ENCODE measurements at places on chromosomes 5 and 9.

DNA sequence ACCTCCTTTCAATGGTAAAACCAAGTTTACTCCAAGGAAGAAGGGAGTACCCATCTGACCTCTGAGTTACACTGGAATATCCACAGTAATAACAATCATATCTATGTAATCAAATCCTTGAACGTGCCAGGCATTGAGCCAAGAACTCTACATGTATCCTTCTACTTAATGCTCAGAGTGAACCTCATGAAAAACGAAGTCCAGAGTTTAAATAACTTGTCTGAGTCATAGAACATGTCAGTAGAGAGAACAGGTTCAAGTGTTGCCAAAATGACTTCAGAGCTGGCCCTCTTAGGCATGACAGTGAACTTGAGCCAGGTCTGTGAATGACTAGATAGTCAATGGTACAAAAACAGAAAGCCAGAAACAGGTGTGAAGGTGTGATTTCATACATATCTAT is 164.1 kb upstream of the ZNF618 start:
- DNase-seq = no peak

- DNase-seq = no peak
Observed at GRCh38 chr5:132839426-132840301, 9.2 kb upstream of the SHROOM1 start.

DNA sequence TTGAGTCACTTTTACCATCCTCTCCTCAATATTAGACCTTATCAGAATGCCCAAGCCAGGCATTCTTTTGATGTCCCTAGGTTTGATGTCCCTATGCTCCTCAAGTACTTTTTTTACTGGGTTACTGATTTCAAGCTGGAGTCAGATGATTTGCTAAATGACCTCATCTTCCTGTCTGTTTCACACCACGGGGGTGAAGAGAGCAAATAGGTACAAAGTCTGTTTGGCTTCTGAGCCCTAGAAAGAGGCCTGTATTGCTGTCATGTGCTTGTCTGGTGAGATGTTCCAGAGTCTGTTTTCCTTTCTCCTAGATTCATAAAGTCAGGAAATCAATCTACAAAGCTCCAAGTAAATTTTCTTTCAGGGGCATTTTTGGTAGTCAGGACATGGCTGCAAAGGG is 12.7 kb upstream of the DAB2 start:
- no peak for DNase-seq

DNA sequence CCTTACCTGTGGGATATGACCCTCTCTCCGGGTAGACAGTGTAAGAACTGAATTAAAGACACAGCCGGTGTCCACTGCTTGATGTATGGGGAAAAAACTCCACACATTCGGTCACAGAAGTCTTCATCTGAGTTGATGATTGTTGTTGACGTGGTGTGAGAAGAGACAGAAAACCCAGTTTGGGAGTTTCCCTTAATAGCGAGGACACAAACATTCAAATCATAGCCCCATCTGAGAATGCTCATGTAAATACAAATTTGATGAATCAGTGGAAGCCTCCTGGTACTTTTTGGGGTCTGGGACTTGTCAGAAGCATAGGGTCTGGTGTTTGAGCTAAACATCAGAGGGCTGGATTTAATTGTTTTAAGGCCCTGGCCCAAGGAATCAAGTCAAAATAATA is 11.0 kb downstream of the HAVCR1 start:
- no peak for DNase-seq

GRCh38 chr5:160183075-160183474 is 46.2 kb upstream of the FABP6 start:
- no peak for DNase-seq

DNA sequence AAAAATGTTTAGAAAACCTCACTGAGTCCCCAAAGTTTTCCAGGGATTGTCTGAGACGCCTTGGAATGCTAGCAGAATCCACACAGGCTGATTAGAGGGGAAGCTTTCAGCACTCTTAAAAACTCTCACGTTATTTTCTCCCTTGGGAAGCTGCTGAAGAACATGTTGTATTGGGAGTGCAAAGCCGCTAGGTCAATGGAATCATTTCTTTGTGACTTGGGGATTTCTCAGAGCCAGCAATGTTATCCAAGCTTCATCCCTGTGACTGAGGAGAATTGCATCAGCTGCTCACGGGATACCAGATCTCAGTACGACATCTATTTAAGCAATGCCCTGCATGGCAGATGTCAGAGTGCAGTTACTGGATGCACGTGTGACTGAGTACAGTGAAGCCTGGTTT is 426.4 kb upstream of the MPDZ start:
- no peak for DNase-seq

Measured in NCI-H774 (cell line).